Daoy (cell line): ENCODE measurements at places on chromosomes 3 and 15.
A peak's percentile ranks its signal among the peaks of the same experiment; 100 is the strongest.

DNA sequence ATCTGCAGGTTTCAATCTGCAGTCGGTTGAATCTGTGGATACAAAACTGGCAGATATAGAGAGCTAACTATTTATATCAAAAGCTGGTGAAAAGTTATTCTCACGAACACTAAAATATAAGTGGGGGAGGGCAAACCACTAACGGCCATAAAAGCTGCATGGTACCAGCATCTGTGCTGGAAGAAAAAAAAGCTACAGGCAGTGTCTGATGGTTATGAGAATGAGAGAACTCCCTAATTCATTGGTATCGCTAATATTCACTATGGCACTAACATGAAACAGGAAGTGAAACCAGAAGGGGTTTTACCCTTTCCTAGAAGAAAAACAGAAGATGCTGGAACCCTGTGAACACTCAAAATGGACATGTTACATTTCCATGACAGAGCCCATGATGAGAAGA lies 15.9 kb downstream of the CEP70 start:
- DNase-seq, result no peak

GRCh38 chr3:184472723-184473428 lies 88.7 kb upstream of the EPHB3 start:
- no peak for DNase-seq

GRCh38 chr3:108461661-108462111 lies 48.7 kb downstream of the MYH15 start:
- DNase-seq, result no peak

GRCh38 chr15:42890161-42890913 lies 30.2 kb downstream of the TTBK2 start:
- peak; percentile 73 for DNase-seq
